ENCODE measurements at places on chromosomes 1 and 21. TPM values are rescaled to one million over a fixed set of nuclear protein-coding genes. Genes with fewer than 3 reads are reported as not detected.

Gene ASTN1
- total RNA-seq, result not detected

DNA sequence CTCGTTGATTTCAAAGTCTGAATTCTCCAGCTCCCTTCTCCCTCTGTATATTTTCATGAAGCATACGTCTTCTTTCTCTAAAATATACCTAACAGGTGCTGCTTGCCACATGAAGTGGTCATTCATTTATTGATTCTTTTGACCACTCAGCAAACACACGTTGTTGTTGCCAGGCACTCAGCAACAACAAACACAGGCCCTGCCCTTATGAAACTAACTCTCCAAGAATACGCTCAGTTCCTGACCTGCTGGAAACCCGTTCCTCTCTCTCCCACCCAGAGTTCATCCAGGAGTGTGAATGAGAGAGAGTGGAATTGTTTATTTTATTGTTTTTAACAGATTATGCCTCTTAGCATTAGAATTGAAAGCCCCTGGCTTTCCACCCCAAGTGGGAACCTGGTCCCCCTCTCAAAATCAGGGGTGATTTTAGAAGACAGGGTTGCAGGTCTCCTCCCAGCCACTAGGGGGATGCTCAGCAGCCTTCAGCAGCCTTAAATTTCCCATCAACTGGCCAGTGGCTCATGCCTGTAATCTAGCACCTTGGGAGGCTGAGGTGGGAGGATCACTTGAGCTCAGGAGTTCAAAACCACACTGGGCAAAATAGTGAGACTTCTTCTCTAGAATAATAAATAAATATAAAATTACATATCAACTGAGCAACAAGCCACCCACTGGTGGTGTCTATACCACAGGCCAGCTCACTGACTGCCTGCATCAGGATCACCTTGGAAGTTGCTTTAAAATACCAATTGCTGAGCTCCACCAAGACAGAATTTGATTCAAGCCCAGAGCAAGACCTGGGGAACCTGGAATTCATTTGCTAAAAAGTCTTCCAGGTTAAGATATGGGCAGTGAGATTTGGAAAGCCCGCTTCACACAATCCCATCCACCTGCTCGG is 181.0 kb upstream of the KLHDC7A start:
- no peak for DNase-seq

Gene RNF186
- total RNA-seq, result not detected

GRCh38 chr1:190809312-190809711 is 331.6 kb upstream of the BRINP3 start:
- no peak for DNase-seq

DNA sequence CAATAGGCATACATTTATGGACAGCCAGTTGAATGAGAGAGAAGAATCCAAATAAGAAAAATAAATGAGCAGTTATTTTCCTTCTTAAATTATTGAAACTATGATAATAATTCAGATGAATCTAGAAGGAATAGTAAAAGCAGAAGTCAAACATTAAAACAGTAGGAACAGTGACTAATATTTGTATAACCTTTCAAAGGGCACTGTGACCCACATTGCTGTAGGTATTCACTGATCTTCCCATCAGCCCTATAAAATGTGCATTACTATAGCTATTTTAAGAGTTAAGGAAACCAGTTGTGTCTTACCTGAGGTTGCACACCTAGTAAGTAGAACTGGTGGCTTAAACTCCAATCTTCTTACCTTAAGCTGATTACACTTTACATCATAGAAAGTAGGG is 102.8 kb upstream of the ARTN start:
- no peak for DNase-seq

DNA sequence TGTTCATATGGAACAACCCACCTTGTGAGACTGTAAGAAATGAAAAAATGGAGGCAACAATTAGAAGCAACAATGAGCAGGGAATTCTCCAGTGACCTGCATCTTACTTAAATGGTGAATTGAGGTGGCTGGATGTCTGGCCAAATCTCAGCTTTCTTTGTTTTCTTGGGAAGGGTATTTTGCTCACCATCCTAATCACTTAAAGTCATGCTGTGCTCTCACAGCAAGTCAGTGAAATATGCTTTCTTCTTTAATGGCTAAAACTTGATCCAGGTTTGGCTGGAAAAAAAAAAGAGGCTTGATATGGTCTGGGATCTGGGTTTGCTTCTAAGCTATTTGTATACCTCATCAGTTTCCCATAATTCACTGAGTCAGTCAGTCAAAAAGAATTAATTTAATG is 124.8 kb downstream of the ESRRG start:
- no peak for DNase-seq
